Cortex of kidney (tissue), 1 donor: ENCODE measurements at places on chromosomes 5 and 9.

- DNase-seq = no peak
These were observed 17.5 kb downstream of the STXBP1 start for GRCh38 chr9:127629468-127630081.

DNA sequence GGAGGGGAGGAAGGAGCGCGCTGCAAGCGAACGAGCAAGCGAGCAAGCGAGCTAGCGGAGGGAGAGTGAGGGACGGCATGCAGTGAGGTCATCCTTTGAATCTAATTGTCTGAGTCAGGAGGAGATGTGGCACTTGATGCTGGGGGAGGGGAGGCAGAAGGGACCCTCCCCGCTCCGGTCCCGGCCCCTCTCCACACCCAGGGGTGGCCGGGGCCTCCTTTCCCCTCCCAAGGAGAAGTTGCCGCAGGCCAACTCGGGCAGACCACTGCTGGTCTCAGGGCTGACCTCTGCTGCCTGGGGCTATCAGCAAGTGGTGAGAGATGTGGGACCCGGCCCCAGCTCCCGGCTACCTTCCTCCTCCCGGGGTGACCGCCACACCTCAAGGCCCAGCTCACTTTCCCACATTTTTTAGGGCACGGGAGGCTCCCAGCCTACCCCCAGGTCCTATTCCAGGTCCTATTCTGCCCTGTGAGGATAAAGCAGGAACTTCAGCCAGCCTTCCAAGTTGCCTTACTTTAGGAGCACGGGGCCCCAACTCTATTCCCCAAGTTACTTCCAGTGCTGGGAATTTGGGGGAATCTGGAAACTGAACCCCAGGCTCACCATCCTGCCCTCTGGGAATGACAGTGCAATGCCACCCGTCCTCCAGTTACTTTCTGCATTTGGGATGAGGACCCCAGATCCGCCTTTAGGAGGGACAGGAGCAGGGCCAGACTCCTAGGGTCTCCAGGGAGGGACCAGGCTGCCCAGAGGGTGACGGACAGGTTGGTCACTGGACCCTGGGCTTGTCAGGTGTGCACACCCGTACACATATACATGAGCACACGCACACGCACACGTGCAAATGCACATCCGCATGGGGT lies 11.1 kb downstream of the CNTFR start:
- DNase-seq = no peak

- no peak for DNase-seq
These were observed 47.2 kb downstream of the OR2K2 start for GRCh38 chr9:111282845-111283244.

DNA sequence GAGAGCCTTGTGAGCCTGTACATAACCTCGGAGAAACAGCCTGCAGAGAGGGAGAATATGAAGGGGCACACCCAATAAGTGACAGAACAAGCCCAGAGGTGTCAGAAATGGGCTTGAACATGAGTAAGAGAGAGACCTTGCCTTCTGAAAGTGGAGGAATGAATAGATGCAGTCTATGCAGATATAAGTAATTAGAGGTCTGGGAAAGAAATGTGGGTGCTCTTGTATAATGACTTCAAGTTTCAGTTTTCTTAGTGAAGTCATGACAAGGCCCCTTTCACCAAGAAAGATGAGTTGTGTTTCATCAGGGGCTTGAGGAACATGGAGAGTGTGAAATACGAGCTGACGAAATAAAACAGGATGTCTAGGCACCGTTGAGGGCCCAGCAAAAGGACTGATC lies 15.1 kb downstream of the GRAMD2B start:
- DNase-seq = no peak

GRCh38 chr5:67156976-67157583 lies 39.5 kb downstream of the CD180 start:
- no peak for DNase-seq

GRCh38 chr5:132427281-132428146 lies 58.0 kb downstream of the SLC22A5 start:
- DNase-seq = no peak

DNA sequence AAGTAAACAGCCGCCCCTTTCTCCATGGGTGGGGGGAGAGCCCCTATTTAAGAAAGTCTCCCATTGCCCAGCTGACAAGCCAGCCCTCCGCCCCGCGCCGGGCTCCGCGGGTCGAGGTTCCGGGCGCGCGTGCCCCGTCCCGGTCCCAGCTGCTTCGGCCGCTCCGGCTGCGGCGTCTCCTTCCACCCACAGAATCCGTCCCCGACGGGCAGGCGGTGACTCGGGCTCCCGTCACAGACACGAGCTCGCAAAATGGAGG lies 223 bp downstream of the NR3C1 start:
- no peak for DNase-seq

DNA sequence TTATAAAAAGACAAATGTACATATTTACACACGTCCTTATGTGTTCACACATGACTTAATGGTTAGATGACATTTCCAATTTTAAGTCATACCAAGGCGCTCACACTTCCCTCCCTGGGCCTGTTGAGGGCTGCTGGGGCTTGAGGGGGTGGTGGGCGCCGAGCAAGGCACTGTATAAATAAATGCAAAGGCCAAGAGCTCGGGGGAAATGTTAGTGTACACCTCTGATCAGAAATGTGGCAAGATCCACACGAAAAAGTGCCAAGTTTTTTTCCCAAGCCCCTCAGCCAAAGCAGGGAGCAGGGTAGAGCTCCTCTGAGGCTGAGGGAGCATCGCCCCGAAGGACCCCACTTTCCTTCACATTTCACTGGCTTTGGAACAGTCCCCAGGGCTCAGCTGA lies 7.5 kb downstream of the IRF1 start:
- DNase-seq = no peak

GRCh38 chr9:6008169-6008979 lies 7.0 kb downstream of the RANBP6 start:
- no peak for DNase-seq

- no peak for DNase-seq
These were observed 160.0 kb downstream of the PAPPA start for GRCh38 chr9:116313638-116314037.

GRCh38 chr5:143124593-143124992 lies 278.9 kb downstream of the NR3C1 start:
- DNase-seq = no peak

DNA sequence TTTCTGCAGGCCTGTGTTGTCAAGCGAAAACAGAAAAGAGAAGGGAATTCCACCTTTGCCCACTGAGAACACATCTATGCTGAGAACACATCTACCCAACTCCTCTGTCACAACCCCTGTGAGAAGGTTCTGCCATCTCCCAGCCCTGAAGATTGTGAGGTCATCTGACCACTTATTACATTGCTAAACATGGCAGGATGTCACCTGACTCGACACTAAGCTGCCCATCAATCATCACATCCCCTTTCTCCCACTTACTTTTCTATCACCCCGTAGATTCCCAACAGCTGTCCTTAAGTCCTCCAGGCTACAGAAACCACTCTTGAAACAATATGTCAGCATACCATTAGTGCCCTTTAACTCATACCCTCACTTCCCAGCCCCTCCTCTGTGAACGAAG lies 64.2 kb upstream of the PRSS3 start:
- DNase-seq = no peak

DNA sequence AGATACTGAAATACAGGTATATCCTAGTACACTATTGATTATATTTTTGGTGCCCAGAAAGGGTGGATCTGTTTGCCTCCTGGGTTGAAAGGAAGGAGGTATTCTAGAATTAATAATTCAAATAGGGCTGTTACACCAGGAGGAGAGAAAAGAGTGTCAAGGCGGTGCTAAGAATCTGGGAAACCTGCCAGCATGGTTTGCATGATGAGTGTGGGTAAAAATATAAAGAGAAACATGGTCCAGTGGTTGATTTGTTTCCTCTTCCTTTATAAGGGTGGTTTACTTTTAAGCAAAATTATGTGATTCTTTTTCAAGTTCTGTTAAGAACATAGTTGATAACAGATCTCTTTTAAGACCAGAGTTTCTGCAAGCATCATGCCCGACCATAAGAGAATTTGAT lies 69.4 kb upstream of the NFIB start:
- DNase-seq = no peak

- no peak for DNase-seq
These were observed 78.7 kb downstream of the HSPA4 start for GRCh38 chr5:133130387-133131118.
